ENCODE measurements at places on chromosomes 5 and 9.

- no peak for DNase-seq
Observed at GRCh38 chr5:139631520-139632165, 16.5 kb upstream of the CXXC5 start.

GRCh38 chr5:142301540-142301939 is 23.3 kb downstream of the SPRY4 start:
- DNase-seq = no peak

DNA sequence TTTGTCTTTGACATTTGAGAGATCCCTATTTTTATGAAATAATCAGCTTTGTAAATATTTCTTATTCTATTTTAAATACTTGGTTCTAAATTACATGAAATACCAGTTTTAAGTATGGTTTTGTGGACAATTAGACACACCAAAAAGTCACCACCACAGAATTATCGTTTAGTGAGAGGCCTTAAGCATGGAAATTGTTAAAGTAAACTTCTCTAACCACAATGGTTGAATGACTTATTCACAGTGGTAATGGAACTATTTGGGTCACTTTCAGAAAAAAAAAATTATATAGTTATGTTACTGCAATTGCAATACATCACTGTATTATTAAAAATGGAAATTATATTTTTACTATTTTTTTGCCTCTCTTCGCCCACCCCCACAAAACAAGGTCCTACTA is 1252.5 kb downstream of the EFNA5 start:
- DNase-seq = no peak

DNA sequence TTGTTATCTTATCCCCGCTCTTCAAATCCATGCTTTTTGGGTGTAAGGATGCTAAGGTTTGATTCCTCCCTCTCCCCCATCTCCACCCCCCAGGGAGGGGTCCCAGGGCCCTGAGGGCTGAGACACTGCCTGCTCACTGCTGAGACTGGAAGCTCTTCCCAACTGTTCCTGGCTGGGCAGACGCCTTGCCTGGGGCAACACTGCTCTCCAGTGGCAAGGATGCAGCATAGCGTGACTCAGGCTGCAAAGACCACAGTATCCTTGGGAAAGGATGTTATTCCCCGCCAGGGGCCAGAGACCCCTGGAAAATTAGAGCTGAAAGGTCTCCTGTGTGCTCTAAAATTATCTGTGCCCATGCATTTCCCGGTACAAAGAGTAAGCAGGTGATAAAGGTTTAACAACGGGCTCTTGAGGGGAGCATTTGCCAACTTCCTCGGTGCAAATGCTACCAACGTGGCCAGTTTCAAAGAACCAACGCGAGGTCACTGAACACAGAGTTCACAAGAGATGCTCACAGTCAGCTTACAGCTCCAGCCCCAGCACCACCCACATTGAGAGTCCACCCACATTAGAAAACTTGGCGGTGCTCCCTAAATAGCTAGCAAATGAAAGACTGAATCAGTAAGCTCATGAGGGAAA is 271.9 kb downstream of the NSG2 start:
- DNase-seq = no peak

DNA sequence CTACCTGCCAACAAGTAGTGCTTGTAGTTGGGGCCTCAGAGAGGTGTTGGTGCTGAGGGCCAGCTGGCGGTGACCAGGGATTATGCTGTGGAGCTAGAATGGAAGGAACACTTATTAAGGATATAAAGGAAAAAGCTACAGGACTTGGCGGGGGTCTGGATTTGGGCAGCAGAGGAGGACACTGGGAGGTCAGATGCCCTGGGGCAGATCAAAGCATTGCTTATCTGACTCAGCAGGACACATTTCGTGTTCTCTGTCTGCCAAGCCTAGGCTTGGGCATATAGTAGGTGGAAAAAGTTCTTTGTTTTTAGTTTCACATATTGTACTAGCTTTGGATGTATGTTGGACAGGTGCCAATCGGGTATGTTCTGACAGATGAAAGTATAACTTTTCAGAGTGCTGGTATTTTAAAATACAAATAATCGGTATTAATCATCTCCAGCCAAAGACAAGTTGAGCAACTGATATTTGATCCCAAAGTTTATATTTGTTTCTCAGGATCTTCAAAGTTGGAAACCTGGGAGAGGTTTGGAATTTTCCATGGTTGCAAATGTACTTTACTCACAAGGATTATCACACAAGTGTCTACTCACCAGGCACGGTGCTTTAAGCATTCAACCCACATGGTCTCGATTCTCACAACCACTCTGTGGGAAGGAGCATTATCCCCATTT is 69.4 kb downstream of the IQGAP2 start:
- no peak for DNase-seq

- DNase-seq = no peak
Observed at GRCh38 chr5:55691265-55692105, 20.6 kb downstream of the SLC38A9 start.

GRCh38 chr9:137589441-137590122 is 730 bp downstream of the ZMYND19 start:
- DNase-seq = no peak

GRCh38 chr5:89712134-89712700 is 697.3 kb downstream of the CETN3 start:
- DNase-seq = no peak
